Panc1 (cell line): ENCODE measurements at places on chromosomes 6 and 20.

DNA sequence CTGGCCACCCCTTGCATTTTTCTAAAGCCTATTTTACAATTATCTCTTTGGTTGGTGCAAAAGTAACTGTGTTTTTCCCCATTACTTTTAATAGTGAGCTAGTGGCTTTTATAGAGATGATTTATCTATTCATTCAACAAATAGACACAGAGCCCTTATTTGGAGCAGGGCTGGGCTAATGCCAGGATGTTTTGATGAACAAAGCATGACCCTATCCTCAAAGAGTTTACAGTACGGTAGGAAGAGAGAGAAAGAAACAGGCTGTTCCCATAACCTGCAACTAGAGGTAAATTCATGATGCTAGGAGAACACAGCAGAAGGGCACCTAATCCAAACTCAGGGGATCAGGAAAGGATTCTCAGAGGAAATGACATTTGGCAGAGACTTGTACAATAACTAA is 37.3 kb upstream of the UST start:
- DNase-seq = no peak

DNA sequence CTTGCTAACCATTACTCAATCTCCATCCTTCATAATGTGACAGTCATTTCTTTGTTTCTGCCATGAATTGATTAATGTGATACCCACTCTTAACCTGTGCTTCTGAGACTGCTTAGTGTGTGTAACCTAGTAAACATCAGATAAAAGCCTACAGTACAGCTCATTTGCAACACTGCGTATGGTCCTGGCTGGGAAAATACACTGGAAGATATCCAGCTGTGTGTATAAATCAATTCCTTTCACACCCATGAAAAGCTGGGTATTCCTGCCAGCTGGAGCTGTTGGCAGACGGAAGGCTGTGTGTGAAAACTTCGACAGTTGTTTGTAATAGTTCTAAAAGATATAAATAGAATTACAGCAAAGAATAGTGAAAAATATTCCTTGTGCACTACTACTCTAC is 509.2 kb downstream of the FRK start:
- DNase-seq = no peak

GRCh38 chr20:44137266-44137801 is 49.7 kb downstream of the JPH2 start:
- DNase-seq = no peak

- no peak for DNase-seq
These were observed 9.8 kb upstream of the DEF6 start for GRCh38 chr6:35287671-35288396.

DNA sequence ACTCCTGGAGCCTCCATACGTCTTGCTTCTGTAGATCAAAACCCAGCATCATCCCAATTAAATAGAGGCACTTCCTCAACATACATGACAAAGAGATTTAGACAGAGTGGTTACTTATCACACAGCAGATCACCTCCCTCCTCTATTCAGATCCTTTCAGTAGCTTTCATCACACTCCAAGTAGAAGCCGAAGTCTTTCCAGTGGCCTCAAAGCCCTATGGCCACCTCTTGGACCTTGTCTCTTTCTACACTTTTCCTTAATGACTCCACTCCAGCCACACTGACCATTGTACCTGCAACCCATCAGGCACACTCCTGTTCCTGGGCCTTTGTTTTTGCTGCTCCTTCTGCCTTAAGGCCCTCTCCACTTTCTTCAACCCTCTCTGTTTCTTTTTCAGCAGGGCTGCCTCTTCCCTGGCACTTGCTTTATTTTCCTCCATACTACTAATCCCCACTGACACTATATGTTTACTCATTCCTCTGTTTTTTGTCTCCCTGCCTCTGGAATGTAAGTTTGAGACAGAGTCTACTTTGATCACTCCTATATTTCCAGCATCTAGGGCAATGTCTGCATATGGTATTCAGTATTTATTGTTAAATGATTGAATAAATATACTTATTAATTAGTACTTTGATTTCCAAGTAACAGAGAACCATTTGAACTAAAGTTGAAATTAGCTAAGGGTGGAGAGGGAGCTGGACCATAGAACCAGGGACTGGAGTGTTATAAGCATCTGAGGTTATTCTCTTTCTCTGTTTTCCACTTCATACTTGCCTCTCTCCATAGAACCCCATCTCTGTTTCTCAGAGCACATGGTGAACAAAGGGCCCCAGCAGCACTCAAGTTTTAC is 43.4 kb upstream of the TRAM2 start:
- DNase-seq = no peak

GRCh38 chr6:16987996-16988395 is 113.9 kb upstream of the STMND1 start:
- DNase-seq = no peak

- DNase-seq = no peak
These were observed 29.2 kb downstream of the CDH22 start for GRCh38 chr20:46279103-46279502.
